ENCODE measurements at places on chromosomes 11 and 22.

DNA sequence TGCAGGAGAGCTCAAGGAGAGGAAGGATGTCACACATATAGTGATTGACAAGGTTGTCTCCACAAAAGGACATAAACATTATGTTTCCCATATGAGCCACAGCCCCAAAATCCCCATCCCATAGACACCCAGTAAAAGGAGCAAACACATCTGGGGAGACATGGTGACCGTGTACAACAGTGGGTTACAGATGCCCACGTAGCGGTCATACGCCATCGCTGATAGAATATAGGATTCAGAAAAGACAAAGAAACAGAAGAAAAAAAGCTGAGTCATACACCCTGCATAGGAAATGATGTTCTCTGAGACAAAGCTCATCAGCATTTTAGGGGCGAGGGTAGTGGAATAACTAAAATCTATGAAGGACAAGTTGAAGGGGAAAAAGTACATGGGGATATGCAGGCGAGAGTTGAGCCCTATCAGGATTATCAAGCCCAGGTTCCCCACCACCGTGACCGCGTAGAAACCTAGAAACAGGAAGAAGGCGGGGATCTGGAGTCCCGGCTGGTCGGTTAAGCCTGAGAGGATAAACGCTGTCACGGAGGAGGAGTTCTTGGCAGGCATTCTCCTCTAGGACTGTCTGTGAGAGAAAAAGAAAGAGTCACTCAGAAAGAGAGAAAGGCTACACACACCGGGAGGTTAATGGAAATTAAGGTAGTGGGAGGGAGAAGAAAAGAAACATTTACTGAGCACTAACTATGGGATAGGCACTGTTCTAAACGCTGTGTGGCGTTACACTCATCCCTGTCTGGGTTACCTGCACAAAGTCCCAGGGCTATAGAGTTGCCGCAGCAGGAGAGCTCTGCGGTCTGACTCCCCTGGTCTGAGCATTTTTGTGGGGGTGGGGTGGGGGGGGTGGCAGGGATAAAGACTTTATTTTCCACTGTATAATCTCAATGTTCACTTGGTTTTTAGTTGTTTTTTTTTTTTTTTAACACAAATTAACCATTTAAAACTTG lies 36.1 kb upstream of the OR8B8 start:
- no peak for DNase-seq

DNA sequence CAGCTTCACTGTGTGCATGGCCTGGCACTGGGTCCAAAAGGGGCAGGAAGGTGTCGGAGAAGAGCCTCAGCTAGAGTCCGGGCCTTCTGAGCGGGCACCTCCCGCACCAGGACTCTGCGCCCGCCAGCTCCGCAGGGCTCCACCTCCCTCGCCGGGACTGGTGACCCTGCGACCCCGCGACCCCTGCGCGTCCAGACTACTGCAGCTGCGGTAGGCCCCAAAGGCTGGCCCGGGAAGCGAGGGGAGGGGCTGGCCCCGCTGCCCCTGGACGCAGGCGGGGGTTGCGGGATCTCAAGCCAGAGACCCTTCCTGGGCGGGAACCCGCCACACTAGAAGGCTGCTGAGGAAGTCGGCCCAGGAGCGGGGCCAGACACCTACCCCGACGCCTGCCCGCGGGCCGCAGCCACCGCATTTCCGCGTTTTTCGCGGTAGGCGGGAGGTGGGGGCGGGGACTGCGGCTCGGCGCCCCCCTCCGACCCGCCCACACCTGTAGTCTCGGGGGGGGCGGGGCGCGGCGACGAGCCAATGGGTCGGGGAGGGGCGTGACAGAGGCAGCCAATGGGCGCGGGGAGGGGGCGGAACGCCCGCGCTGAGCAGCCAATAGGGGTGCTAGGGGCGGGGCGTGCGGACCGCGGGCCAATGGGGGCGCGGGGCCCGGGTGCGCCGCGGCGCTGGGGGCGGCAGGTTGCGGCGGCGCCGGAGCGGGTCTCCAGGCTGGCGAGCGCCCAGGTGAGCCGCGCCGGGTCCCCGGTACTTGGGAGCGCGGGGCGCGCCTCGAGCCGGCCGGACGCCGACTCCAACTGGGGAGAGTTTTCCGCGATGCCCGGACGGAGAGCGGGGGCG lies at the start of the genes LMNTD2 and RASSF7:
LMNTD2 (minus strand) TSS at position 434 of the 843 bp plus-strand sequence; CDS start at position 412, 22 bp downstream.
RASSF7 (plus strand) TSS at position 666 of the 843 bp plus-strand sequence. CDS start 799 bp downstream, outside the sequence.
- DNase-seq = peak; percentile 97

- DNase-seq = no peak
Measured at GRCh38 chr22:48396785-48397530, 1430.7 kb downstream of the BRD1 start.

DNA sequence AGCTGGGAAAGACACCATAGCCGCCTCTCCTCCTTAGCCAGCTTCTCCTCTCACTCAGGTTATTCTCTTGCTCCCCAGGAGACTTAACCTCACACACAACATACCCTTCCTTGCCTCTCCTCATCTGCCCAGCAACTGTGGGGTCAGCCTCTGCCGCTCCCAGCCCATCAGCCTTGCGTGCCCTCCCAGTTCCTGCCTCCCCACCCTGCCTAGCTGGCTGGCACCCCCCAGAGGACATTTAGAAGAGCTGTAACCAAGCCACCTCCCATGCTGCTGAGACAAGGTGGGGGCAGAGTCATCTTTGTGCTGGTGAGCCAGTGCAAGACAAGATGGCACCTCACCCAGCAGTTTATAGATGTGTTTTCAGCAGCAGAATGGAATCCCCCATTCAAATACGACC lies 38.2 kb downstream of the TOM1 start:
- no peak for DNase-seq

DNA sequence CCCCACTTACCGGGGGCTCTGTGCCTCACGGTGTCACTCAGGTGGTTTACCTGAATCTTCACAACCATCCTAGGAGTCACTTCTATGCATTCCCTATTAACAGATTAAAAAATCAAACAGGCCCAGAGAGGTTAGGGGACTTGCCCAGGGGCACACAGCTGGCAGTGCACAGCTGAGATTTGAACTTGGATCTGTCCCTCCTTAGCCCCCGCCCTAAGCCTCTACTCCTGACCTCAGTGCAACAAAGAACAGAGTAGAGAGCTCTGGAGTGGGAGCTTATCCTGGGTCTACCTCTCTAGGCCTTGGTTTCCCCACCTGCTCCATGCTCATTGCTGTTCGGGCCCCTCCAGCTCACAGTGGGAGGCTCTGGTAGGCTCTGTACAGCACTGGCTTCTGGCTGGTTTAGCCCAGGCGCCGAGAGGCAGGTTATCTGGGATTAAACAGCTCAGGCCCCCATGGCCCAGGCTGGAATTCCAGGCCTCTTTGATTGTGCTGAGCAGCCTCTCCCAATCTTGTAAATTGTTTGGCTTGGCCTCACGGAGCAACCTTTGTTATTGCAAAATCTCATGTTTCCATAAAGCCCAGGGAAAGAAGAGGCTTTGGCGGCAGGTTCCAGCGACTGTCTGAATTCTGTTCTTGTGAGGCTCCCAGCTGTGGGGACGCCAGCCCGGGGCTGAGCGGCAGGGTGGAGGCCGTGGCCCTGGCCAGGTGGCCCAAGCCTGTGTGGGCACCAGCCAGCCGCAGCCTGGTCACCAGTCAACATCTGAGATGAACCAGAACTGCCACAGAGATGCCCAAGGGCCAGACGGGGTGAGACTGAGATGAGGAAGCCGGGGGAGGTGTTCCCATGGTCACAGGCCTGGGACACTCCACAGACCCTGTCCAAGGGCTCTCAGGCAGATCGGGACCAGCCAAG lies 28.9 kb upstream of the SHISAL1 start:
- DNase-seq = no peak

DNA sequence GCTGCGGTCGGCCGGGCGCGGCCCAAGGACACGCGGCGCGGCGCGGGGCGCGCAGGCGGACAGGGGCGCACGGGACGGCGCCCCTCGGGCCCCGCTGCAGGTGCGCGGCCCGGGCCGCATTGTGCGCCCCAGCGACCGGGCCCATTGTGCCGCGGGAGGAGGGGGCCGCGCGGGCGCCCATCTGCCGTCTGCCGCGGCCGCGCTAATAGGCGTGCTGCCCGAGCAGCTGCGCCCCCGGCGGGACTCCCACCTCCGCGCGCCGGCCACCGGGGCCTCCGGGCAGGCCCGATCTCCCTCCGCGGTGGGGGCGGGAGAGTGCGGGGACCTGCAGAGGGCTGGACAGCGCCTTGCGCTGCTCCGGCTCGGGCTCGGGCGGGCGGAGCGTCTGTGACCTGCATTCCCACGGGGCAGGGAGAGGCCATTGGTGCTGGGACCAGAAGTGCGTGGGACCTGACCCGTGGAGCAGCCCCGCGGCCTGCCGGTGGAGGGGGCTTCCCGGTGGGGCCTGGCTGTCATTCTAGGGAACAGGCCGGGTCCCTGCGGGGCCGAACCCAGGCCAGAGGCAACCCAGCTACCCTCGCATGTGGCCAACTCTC lies 933 bp downstream of the BRSK2 start:
- no peak for DNase-seq

DNA sequence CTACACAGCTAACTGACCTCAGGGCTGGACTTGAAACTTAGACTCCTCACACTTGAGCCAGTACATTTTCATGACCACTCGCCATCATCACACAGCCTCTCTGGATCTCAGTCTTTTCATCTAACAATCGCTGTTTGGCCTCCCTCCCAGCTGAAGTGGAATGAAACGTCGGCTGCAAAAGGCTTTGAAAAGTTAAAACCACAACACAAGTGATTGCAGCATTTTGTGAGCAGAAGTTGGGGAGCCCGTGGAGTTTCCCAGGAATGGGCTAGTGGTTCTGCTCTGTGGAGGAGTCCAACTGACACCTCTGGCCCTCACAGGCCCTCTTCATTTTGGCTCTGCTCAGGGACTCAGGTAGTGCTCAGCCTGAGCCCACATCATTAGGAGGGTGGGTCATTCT lies 35.9 kb upstream of the TRIM29 start:
- peak; percentile 23 for DNase-seq

DNA sequence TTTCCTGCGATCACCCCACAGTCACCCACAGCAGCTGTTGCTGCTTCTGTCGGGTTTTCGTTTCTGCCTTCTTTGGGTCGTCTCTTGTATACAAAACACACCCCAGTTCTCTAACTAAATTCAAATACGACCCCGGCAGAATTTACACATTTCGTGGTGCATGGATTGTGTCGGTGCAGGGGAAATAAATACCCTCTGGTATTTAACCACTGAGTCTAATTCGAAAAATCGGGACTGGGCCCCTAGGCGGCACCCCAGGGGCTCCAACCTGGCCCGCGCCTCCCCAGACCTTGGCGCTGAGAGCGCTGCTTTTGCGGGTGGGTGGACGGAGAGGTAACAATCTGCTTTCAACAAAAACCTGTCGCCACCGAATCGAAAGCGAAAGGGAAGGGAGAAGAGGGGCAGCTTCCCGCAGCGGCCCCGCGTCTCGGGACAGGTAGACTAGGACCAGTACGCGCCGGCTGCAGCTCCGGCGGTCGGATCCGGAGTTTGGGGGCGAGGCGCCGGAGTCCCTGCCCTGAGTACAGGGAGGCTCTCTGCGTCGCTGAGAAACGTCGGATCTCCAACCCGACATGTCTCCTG lies 4.4 kb downstream of the ALX4 start:
- DNase-seq = no peak

- DNase-seq = no peak
Measured at GRCh38 chr11:113730887-113731726, 25.0 kb upstream of the TMPRSS5 start.

Data from liver (tissue), 10 donors.